ENCODE measurements at places on chromosomes 5 and 9.
A peak's percentile ranks its signal among the peaks of the same experiment; 100 is the strongest.

- H3K4me1 ChIP-seq, result peaks cover 16% of the 10 kb centered on the region
- H3K4me3 ChIP-seq, result no peak overlapping the region
- no peak for DNase-seq
- no peaks in the 10 kb centered on the region for H3K27me3 ChIP-seq
- no peak overlapping the region for H3K27ac ChIP-seq
Measured at GRCh38 chr5:173941758-173942401, 47.1 kb upstream of the C5orf47 start.

DNA sequence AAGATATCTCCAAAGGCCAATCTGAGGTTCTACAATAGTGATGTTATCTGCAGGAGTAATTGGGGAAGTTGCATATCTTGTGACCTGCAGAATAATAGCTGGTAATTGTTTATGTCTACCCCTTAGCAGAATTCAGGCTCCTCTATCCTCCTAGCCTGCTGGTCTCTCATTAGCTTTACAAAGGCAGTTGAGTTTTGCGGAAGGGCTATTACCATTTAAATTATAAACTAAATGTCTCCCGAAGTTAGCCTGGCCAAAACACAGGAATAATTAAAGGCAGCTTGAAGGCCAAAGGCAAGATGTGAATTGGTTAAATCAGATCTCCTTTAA lies 168.7 kb downstream of the TTC39B start:
- no peak overlapping the region for H3K4me3 ChIP-seq
- no peaks in the 10 kb centered on the region for H3K36me3 ChIP-seq
- H3K27me3 ChIP-seq, result peaks cover 10% of the 10 kb centered on the region
- no peak for DNase-seq

DNA sequence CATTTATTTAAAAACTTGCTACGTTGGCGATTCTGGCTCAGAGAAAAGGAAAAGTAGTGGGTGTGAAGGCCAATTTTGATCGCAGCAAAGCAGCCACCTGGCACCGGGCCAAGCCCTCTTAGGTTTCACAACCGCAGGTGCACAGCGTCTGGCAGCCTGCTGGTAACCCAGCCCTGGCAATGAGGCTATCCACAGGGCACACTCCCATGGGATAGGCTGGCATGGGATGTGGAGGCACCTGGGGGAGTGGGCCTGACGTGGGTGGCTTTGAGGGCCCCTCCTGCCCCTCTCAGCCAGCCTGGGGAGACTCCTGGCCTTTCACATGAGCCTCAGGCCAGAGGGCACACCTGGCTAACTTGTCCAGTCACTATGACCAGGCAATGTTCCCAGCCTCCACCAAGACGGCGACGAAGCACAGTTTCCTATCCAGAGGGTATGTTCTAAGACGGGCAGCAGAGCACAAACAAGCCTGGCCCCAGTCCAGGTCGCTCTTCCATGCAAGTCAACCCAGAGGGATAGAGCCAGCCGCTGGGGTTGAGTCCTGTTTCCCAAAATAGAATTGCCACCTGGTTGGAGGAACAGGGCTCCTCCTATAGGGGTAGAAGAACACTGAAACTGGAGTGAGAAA lies 19.0 kb downstream of the CMBL start:
- peaks cover 2% of the 10 kb centered on the region for H3K27me3 ChIP-seq
- no peak overlapping the region for H3K4me3 ChIP-seq
- H3K36me3 ChIP-seq, result peaks cover 13% of the 10 kb centered on the region

GRCh38 chr9:36136272-36136893 lies at the start of gene GLIPR2:
GLIPR2 (plus strand) TSS chr9:36136733; CDS start chr9:36136779, 46 bp downstream.
- no peaks in the 10 kb centered on the region for H3K27me3 ChIP-seq
- H3K27ac ChIP-seq, result peak within 1 kb of the TSS; percentile 69
- H3K4me1 ChIP-seq, result peaks cover 29% of the 10 kb centered on the region

DNA sequence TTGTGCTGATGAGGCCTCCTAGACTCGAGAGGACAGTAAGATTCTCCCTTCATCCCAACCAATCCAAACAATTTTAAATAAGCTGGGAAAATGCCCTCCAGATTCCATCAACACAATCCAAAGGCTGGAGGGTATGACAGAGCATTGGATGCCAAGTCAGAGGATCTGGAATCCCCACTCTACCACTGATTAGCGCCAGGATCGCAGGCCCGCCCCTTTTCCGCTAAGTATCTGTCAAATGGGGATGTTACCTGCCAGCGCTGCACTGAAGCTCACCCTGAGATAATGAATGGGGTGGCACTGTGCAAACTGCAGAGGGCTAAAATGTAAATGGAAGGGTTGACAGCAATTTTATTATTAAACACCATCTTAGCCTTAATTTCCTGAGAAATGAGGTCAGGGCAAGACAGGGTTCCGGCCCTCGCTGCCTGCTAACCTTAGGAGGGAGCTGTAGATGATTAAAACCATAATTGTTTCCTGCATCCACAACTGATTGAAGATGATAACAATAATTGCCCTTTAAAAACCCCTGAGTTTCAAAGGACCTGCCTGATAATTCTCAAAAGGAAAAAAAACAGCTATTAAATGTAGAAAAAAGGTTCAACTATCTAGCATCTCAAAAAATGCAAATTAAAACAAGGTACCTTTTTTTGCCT lies 31.6 kb upstream of the GABBR2 start:
- H3K4me3 ChIP-seq, result no peak overlapping the region
- no peaks in the 10 kb centered on the region for H3K27me3 ChIP-seq
- no peaks in the 10 kb centered on the region for H3K4me1 ChIP-seq
- no peak overlapping the region for H3K27ac ChIP-seq
- no peak for DNase-seq

DNA sequence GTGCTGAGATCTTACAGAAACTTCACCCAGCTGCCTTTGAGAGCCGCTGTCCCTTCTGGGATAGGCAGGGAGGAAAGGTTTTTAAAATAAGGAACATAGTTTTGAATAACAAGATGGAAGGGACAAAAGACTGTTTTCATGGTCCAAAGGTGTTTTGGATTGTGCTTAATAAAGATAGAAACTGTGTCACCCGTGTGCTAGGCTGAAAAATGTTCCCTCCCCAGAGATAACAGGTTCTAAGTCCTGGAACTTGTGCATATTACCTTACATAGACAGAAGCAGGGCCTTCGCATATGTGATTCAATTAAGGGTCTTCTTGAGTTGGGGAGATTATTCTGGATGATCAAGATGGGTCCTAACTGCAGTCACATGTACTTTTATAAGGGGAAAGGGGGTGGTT lies 1.9 kb upstream of the CEMIP2 start:
- peak overlapping the region; percentile 79 for H3K4me3 ChIP-seq
- no peak for DNase-seq
- no peaks in the 10 kb centered on the region for H3K36me3 ChIP-seq
- H3K27me3 ChIP-seq, result no peaks in the 10 kb centered on the region
- H3K27ac ChIP-seq, result no peak overlapping the region
- H3K4me1 ChIP-seq, result peaks cover 30% of the 10 kb centered on the region

- H3K27me3 ChIP-seq, result no peaks in the 10 kb centered on the region
- H3K4me3 ChIP-seq, result peak overlapping the region; percentile 29
- peaks cover 36% of the 10 kb centered on the region for H3K4me1 ChIP-seq
Measured at GRCh38 chr9:129666575-129666974, 1.1 kb downstream of the PRRX2 start.

DNA sequence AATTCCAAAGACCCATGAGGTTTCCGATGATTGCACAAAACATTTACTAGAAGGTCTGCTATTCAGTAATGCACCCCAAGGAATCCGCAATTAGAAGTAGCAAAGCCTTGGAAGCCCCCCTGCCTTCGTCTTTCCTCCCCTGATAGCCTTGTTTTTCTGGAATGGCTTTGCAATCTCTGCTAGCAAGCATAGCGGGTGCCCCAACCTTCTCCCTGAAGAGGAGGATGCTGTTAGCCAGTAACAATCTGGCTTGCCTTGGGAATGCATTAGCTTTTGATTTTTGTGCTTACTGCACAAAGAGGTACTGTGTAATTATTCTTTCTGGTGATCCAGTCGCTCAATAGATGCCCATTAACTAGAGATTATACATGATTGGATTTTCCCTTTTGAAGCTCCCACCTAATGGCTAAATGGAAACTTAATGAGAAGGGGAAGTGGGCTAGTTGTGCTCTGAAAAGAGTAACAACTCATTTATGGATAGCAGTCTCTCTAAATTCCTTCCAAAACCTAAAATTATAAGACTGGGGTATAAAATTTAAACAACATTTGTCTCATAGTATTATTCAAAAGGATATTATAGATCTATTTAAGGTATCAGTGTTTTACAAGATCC lies 91.6 kb downstream of the FBXW11 start:
- no peak overlapping the region for H3K4me3 ChIP-seq
- no peaks in the 10 kb centered on the region for H3K36me3 ChIP-seq
- peaks cover 39% of the 10 kb centered on the region for H3K4me1 ChIP-seq
- H3K27me3 ChIP-seq, result no peaks in the 10 kb centered on the region
- H3K27ac ChIP-seq, result no peak overlapping the region

DNA sequence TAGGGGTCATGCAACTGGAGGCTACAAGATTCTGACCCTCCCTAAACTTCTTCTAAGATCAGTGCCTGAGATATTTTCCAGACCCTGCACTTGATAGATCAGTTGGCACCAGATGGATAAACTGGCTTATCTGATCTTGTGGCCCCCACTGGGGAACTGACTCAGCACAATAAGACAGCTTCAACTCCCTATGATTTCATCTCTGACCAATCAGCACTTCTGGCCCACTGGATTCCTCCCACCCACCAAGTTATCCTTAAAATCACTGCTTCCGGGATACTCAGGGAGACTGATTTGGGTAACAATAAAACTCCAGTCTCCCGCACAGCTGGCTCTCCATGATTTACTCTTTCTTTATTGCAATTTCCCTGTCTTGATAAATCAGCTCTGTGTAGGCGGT lies 2180.4 kb upstream of the WWC1 start:
- H3K27me3 ChIP-seq, result no peaks in the 10 kb centered on the region
- no peaks in the 10 kb centered on the region for H3K4me1 ChIP-seq
- no peak for DNase-seq
- peaks cover 2% of the 10 kb centered on the region for H3K36me3 ChIP-seq
- H3K27ac ChIP-seq, result no peak overlapping the region
- H3K4me3 ChIP-seq, result no peak overlapping the region

DNA sequence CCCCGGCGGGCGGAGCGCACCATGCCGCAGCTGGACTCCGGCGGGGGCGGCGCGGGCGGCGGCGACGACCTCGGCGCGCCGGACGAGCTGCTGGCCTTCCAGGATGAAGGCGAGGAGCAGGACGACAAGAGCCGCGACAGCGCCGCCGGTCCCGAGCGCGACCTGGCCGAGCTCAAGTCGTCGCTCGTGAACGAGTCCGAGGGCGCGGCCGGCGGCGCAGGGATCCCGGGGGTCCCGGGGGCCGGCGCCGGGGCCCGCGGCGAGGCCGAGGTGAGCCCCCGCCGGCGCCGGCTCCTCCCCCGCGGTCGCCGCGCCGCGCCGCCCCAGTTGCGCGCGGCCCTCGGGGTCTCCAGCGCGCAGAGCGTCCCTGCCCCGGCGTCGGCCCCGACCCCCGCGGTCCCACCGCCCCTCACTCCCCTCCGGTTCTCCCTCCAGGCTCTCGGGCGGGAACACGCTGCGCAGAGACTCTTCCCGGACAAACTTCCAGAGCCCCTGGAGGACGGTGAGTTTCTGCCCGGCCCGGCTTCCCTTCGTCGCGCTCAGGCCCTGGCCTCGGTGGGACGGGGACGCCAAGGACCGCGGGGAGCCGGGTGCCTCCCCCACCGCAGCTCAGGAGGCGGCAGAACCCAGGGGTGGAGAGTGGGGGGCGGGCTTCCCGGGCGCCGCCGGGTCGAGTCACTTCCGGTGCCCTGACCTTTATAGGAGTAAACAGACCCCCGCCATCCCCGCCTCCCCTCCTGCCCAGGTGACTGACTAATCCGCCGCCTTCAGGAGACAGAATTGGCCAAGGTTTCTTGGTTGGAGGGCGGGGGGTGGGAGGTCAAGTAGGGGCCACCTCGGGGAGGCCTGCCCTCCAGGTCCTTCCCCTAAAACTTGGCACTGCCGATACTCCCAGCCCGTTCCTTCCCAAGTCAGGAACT lies 665 bp downstream of the TCF7 start:
- peak overlapping the region; percentile 65 for H3K4me3 ChIP-seq
- no peak for DNase-seq
- H3K27ac ChIP-seq, result no peak overlapping the region
- H3K4me1 ChIP-seq, result peaks cover 8% of the 10 kb centered on the region

DNA sequence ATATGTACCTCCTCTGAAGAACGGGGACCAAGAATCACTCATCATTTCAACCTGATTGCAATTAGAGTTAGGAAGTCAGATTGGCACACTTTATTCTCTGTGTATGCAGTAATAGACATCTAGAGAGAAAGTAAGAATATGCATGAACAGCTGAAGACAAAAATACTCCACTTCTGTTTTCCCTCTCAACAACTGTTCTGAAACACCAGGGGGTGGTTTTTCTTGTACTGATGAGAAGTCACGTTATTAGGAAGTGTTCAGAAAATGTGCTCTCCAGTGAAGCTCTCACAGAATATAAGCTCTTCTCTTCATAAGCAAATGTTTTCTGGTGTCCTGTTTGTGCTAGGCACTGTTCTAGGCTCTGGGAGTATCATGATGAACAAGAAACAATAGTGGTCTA lies 531.7 kb upstream of the C9orf72 start:
- H3K27me3 ChIP-seq, result no peaks in the 10 kb centered on the region
- H3K27ac ChIP-seq, result no peak overlapping the region
- H3K36me3 ChIP-seq, result no peaks in the 10 kb centered on the region
- no peak overlapping the region for H3K4me3 ChIP-seq
- H3K4me1 ChIP-seq, result no peaks in the 10 kb centered on the region

DNA sequence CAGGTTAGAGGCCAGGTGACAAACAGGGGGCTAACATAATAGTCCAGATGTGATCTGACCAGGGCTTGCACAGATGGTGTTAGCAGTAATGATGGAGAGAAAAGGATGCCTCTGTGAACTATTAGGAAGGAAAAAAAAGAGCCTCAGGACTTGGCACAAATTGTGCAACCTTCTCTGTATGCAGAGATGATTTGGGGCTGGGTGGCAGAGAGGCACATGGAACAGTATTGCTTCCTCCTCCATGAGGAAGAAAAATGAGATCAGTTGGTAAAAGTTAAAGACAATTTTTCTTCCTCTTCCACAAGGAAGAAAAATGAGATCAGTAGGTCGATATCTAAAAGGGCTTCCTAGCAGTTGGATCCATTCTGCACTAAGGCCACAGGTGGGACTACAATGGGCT lies 13.9 kb upstream of the ANXA6 start:
- H3K36me3 ChIP-seq, result no peaks in the 10 kb centered on the region
- no peak overlapping the region for H3K27ac ChIP-seq
- H3K4me3 ChIP-seq, result no peak overlapping the region
- H3K27me3 ChIP-seq, result peaks cover 27% of the 10 kb centered on the region
- H3K4me1 ChIP-seq, result no peaks in the 10 kb centered on the region

DNA sequence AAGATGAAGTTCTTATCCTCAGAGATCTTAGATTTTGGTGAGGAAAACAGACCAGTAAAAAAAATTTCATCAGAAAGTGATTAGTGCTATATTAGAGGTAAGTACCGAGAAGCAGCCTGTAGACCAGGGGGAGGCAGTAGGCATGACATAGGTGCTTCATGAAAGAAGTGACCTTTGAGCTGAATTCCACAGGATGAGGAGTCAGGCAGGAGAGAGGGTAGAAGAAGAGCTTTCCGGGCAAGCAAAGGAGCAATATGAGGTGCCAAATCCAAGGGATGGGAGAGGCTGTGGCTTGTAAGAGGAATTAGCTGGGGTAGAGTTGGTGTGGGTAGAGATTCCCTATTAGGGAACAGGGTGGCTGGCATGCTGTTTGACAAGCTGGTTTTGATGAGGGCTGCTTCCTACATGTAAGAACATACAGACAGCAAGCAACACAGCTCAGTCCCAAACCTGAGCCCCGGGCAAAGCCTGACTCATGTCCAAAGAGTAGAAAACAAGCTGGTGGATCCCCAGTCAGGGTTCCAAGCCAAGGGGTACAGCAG lies 48.4 kb upstream of the PWWP2A start:
- H3K36me3 ChIP-seq, result no peaks in the 10 kb centered on the region
- DNase-seq, result no peak
- no peaks in the 10 kb centered on the region for H3K27me3 ChIP-seq

GRCh38 chr5:120093178-120093577 lies 370.9 kb upstream of the PRR16 start:
- H3K27me3 ChIP-seq, result peaks cover 44% of the 10 kb centered on the region
- peaks cover 2% of the 10 kb centered on the region for H3K4me1 ChIP-seq
- DNase-seq, result no peak
- H3K36me3 ChIP-seq, result no peaks in the 10 kb centered on the region
